Amniotic epithelial cell (primary cell): ENCODE measurements at places on chromosomes 1 and 21.

DNA sequence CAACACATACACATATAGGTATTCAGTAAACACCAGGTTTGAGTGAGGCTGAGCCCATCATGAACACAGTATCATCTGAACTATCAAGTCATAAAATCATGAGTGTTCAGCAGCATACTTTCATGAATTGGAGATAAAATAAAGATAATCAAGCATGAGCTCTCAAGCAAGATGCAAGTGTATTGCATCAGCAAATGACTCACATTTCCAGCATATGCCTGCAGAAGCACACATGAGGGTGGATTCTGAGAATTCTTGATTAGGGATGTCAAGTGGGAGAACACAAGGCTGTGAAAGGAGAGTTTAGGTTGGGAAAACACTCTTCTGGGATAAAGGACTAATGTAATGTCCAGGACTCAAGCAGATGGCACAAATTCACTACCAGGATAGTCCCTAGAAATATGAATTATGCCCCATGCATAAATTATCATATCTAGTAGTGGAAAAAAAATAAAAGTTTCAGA lies 299.2 kb downstream of the SRGAP2C start:
- peak; percentile 93 for DNase-seq

GRCh38 chr1:6420454-6421042 lies 829 bp upstream of the HES2 start:
- DNase-seq: no peak

GRCh38 chr1:236161230-236161629 lies 18.9 kb downstream of the GPR137B start:
- DNase-seq: no peak

DNA sequence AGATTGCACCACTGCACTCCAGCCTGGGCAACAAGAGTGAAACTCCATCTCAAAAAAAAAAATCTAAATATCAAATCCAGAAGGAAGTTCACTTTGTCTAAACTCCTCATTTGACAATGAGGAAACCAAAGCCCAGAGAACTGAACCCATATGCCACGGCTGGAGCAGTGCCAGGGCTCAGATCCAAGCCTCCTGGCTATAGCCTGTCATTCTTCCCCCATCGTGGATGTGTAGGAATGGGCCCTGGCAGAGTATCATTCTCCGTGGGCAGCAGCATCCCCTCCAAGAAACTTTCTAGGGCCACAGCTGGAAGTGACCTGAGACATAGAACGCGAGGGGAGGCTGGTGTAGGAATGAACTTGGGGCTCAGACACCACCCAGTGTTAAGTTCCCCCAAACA lies 47.2 kb downstream of the CAPN9 start:
- no peak for DNase-seq

DNA sequence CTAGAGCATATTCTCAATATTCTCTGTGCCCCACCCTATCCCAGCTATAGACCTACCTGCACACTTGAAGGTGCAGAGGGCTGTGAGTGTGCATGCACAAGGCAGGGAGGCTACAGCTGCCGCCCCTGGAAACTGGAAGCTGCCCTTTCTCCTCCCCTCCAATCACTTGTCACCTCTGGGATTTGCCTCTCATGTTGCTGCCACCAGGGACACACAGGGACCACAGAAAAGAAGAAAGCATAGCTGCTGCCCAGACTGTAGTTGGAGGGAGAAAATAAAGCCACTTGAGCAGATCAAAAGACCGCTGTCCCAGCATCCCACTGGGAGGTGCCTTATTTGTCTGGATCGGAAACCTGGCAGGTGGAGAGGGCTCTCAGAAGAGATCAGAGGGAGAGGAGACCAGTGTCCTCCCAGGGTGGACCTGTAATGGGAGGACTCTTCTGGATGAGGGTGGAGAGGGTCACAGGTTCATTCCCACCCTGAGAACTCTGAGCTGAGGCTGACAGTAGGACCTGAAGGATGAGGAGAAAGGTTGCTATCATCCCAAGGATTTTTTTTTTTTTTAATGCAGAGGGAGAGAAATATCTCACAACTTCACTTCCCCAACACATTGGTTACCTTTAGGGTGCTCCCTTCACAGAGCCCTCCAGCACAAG lies 7.6 kb upstream of the INPP5B start:
- DNase-seq: no peak

DNA sequence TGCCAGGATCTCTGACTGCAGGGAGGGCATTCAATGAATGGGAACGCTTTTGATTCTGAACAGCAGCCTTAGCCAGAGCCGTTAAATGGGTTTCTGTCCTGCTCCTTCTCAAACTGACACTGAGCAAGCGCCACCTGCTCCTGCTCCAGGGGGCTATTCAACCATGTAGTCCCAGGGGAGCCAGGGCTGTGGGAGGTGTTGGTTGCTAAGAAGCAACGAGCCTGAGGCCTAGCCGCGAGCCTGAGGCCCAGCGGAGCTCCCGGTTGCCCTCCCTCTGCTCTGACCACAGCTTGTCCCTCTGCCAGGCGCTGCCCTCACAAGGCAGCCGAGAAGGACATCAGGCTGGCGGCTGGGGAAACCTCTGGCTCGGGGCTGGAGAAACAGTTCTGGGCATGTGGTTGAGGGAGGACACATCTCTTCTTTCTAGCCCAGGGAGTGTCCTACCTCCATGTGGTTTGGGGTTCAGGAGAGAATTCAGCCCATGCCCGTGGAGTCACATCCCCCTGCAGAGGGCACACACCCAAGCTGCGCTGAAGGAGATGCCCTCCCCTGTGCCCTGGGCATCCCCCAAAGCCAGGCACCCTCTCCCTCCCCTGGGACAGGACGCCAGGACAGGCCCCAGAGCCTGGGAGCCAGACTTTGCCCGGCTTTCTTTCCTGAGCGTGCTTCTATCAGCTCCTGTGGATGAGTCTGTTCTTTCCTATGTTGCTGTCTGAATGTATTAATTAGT lies 18.0 kb downstream of the PCP4 start:
- no peak for DNase-seq

- no peak for DNase-seq
Measured at GRCh38 chr1:109641078-109641740, 14.7 kb upstream of the GSTM4 start.

DNA sequence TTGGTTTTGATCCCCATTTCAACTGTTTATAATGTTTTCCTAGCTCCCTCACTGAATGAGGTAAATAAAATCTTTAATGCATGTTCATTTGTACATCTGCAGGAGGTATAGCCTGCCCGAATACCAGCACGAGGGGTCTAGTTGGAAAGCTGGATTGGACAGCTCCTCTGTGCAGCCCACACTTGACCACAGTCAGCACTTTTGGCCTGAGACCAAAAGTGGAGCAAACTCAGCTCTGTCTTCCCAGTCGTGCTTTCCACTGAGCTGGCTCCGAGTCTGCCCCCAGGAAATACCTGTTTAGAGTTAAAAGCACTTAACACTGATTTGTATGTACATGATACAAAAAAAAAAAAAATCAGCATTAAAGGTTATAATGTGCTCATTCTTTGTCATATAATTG lies 224.4 kb downstream of the DSCAM start:
- no peak for DNase-seq

- DNase-seq: no peak
Measured at GRCh38 chr1:209431813-209432442, 151.6 kb upstream of the CAMK1G start.

DNA sequence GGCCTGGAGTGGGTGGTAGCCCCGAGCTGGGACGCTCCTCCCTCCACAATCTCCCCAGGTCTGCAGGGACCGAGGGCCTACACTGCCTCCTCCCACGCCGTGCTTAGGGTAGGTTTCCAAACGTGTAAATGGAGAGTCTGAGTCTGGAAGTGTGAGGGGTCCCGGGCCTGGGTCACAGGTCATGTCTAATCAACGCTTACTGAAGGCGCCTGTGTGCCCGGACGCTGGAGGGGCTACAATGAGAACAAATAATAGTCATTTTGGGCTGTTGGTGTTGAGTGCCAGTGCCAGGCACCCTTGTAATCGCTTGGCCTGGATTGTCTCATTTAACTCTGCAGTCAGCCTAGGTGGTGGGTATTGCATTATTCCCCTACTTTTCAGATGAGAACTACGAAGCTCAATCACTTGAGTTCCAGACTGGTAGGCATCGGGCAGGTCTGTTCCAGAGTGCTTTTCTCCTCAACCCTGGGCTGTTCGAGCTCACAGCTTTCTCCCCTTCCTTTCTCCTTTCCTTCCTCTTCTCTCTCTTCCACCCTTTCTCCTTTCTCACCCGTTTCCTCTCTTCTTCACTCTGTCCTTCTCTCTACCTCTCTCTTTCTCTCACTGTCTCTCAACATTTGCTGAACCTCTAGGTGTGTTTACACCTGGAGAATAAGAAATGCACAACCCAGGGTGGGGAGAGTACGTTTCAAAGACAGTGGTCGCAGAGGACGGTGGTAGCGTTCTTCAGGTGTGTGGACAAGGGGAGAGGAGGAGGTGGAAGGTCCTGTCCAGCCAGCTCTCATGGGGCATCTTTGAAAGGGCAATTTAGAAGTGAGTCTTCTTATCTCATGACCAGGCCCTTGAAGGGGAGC lies 883 bp downstream of the SLC66A1 start:
- peak; percentile 30 for DNase-seq

- DNase-seq: no peak
Measured at GRCh38 chr1:184074383-184074782, 22.9 kb downstream of the TSEN15 start.
